ENCODE measurements at places on chromosomes 12 and 14.

GRCh38 chr12:131509701-131510100, 201.2 kb upstream of the SFSWAP start:
- no peak for DNase-seq

GRCh38 chr14:63392236-63392635, 73.5 kb upstream of the GPHB5 start:
- no peak for DNase-seq

DNA sequence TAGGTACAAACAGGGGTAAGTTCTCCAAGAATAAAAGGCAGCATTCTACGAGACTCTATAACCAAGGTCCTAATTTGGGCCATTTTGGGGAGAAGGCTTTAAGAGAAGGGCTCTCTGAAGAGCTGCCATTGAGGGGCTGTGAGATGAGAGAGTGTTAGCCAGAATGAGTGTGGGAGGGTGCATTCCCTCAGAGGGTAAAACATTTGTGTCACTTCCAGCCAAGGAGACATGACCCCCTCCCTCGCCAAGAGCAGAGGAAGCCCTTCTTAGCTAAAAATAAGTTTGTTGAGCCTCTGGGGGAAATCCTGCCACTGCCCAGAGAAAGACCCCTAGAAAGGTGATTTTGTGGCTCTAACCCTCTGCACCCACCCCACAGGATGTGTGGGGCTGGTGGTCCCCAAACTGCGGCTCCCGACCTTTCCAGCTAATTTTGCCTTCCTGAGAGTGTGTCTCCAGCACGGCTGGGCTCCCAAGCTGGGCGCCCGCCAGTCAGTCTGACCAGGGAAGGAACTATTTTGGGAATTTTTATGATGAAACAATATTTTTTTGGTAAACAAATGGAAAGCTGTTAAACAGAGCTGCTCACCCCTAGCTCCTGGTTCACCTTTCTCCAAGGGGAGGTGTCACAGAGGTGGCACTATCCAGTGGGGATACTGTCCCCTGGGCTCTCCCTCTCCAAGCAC, 65.9 kb upstream of the JDP2 start:
- DNase-seq, result peak; percentile 10

DNA sequence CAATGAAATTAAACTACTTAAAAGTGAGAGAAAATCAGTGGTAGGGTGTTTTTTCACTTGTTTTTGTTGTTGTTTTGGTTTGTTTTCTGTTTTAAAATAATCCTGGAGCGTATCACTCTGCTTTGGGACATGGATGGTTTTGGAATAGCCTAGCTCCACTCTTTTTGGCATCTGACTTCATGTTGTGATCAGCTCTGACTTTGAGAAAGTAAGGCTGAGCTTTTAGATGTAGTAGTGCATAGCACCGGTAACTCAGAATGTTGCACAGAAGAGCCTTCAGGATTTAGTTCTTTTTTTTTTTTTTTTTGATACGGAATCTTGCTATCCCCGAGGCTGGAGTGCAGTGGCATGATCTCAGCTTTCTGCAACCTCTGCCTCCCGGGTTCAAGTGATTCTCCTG, 8.1 kb downstream of the TRAFD1 start:
- DNase-seq, result no peak

GRCh38 chr12:50103767-50104321, at the start of gene GPD1:
Gene GPD1, plus strand, starts transcription at chr12:50104008. Its CDS starts 43 bp downstream, at chr12:50104051.
- DNase-seq, result no peak

DNA sequence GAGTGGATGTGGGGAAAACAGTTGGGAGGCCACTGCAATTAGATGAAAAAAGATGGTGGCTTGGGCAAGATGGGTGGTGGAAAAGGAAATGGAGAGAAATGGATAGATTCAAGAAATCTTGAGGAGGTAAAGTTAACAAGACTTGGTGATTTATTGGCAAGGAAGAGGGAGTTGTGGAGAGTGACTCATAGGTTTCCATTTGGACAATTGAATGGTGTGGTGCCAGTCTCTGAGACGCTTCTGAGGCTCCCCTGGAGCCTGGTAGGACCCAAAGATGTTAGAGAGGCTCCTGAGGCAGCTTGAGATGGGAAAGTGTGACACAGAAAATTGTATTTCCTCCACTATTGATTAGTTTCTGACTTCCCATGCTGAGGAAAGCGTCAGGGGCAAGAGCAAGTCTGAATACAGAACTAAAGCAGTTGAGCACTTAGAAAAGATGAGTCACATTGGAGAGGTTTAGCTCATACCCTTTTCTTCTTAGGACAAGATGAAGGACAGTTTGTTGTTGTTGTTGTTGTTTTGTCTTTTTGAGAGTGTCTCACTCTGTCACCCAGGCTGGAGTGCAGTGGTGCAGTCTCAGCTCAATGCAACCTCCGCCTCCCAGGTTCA, 4.5 kb downstream of the PRPF40B start:
- DNase-seq, result no peak

Data from spinal cord (tissue), 10 donors.